ENCODE measurements at places on chromosomes 7 and 10. TPM values are rescaled to one million over a fixed set of nuclear protein-coding genes. Genes with fewer than 3 reads are reported as not detected.
A peak's percentile ranks its signal among the peaks of the same experiment; 100 is the strongest.

CAV1 gene
- not detected for total RNA-seq

ZNF736 gene
- total RNA-seq: 27.8 TPM

CASD1 gene
- total RNA-seq: 14.6 TPM

NUTM2E gene
- not detected for total RNA-seq

- no peak for DNase-seq
Measured at GRCh38 chr7:138934367-138934766, 46.8 kb downstream of the KIAA1549 start.

- no peak for DNase-seq
Measured at GRCh38 chr10:25974897-25975459, 40.9 kb downstream of the MYO3A start.

DNA sequence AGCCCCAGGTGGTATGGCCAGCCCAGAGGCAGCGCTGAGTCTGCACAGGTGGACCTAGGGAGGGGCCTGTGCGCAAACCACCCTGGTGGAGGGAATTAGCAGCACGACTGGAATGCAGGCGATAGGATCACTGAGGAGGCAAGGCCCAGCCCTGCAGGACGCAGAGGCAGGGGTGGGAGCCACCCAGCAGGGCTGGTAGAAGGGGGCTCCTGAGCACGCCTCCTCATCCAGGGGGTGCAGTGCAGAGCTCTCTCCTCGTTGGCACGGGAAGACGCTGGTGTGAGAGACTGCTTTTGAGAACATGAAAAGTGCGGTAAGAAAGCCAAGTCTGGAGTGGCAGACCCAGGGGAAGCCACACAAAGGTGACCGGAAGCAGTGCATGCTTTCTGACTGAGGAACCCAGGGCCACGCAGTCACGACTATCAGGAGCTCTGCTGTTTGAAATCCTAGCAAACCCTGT lies 6.0 kb downstream of the FXYD4 start:
- DNase-seq: no peak

GRCh38 chr10:118278649-118279048 lies 63.5 kb downstream of the FAM204A start:
- DNase-seq: no peak

DNA sequence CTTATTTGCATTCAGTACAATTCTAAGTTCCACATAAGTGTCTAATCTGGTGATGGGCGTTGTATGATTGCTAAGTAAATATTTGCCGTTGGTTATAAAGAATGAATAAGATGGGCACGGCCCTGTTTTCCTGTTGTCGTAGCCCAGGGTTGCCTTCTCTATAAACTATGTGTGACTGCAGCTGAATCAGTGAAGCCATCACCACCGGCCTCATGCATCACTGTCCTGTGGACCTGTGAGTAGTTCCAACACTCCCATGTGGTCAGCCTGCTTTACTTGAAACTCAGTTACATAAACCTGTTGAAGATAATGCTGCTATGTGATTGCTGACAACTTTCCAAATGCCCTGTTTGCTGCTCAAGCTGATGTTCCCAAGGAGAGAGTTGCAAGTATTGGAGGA lies 21.6 kb upstream of the KLF6 start:
- no peak for DNase-seq

GRCh38 chr10:118977022-118977599 lies 52.4 kb upstream of the NANOS1 start:
- DNase-seq: peak; percentile 35

- DNase-seq: no peak
Measured at GRCh38 chr7:157120181-157120580, 18.5 kb upstream of the UBE3C start.

GRCh38 chr10:33421789-33422462 lies 87.5 kb upstream of the NRP1 start:
- DNase-seq: no peak

- no peak for DNase-seq
Measured at GRCh38 chr7:147497246-147497645, 1093.3 kb upstream of the C7orf33 start.

DNA sequence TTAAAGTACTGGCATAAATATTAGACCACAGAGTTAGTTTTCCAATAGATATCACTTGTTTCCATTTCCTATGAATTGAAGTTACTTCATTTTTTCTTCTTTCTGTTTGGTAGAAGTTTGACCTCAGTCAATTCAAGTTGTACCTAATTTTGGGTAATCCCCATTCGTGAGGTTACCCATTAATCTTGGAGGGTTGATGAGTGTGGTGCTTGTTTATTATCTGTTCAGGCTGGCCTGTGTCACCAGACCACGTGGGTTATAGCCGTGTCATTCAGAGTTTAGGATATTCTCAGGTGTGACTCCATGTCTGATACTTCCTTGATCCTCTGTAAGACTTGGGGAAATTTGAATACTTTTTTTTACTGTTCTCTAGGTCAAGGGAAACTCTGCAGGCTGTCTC lies 133.9 kb upstream of the TPK1 start:
- DNase-seq: no peak

DNA sequence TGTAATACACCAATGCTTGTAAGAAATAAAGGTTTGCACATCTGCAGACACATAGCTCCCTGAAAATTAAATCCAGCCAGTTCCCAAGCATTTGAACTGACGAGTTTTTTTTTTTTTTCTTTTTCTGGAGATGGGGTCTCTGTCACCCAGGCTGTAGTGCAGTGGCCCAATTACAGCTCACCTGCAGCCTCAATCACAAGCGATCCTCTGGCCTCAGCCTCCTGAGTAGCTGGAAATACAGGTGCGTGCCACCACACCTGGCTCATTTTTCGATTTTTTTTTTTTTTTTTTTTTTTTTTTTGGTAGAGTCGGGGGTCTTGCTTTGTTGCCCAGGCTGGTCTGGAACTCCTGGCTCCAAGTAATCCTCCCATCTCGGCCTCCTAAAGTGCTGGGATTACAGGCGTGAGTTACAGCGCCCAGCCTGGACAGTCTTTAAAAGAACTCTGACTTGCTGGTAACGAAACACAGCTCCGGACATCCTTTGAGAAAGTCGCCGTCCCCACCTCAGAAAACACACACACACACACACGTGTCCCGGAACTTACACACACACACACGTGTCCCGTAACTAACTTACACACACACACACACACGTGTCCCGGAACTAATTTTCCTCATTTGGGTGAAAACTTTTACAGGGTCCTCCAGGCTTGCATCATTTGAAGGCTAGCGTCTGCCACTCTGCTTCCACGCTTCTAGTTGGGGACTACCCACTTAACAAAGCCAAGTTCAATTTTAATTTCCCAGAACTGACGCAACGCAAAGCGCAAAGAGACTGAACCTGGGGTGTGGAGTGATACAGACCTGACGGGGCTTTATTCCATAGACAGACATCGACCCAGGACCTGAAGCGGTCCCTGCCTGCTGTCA lies 18.6 kb downstream of the OCM2 start:
- DNase-seq: no peak

GRCh38 chr7:36011588-36011965 lies 141.5 kb upstream of the EEPD1 start:
- DNase-seq: no peak

DNA sequence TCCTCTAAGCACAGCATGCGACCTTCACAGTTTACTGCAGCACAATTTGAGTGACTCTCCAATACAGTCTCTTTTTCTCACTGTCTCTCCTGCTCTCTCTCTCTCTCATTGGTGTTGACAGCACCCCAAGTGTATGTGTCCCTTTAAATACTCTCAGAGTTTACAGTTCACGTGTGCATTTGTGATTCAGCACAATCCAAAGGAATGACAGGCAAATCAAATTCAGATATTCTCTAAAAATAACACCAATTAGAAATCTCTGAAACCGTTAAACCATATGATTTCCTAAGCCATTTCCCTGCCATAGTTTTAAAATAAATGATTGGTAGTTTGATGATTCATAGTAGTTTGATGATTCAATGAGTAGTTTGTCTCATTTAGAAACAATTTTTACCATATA lies 104.0 kb upstream of the GAD2 start:
- DNase-seq: no peak

DNA sequence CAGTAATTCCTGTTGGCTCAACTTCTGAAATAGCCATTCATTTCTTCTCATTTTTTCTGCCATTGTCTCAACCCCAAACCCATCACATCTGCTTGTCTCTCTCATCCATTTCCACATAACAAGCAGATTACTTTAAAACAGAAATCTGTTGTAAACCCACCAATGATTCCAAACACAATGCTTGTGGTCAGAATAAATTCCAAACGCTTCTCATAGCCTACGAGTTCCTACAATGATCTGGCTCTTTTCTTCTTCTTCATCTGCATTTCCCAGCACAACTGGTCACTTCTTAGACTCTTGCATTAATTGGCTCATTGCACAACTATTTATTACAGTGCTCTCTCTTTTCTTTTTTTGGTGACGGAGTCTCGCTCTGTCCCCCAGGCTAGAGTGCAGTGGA lies 364.1 kb downstream of the GATA3 start:
- DNase-seq: no peak

- DNase-seq: no peak
Measured at GRCh38 chr10:118827053-118827452, 72.3 kb upstream of the CACUL1 start.

GRCh38 chr7:80428161-80429054 lies 83.5 kb downstream of the GNAT3 start:
- no peak for DNase-seq

- no peak for DNase-seq
Measured at GRCh38 chr10:95406651-95407280, 116.0 kb upstream of the PDLIM1 start.

DNA sequence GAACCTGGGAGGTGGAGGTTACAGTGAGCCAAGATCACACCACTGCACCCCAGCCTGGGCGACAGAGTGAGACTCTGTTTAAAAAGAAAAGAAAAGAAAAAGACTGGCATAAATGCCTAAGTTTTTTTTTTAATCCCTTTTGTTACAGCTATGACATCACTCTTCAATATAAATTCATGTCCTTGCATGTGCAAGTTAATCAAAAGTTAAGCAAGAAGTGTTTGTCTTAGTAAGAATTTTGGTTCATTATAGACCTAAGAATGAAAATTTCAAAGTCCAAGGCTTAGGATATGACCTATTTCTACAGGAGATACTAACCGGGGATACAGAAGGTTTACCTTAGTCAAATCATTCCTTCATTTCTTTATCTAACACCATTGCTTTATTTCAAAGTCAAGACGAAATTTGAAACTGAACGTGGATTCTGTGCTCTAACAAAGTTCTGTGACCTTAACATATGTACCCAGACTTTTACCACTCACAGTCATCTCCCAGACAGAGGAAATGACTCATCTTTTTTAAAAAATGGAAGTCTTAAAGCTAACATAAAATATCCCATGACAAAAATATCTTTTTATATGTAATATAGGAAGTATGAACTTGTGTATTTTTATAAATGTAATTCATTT lies 29.3 kb upstream of the ITGB8 start:
- no peak for DNase-seq

DNA sequence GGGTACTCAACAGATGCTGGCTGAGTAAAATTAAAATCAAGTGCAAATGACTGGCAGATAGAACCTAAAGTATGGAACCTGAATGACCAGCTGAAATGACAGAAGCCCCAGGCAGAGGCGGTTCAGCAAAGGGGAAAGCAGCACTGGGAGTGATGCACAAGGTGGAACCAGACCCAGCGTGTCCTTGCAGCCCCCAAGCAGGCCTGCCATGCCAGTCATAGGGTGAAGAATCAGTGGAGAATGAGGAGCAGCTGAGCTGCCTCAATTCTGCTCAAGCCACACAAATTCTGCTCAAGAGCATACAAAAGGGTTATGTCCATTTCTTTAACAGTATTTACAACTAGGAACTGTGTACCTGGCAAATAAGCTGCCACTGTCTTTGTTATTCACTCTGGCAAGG lies 8.7 kb downstream of the ACTR1A start:
- DNase-seq: no peak

- no peak for DNase-seq
Measured at GRCh38 chr10:11197266-11197712, 179.6 kb downstream of the CELF2 start.

Data from activated naive CD4-positive, alpha-beta T cell treated with anti-CD3 and anti-CD28 coated beads, Interleukin-2, amount 50 U/mL, for 72 hours (primary cell).